LoVo (cell line): ENCODE measurements at places on chromosomes 13 and 19.

DNA sequence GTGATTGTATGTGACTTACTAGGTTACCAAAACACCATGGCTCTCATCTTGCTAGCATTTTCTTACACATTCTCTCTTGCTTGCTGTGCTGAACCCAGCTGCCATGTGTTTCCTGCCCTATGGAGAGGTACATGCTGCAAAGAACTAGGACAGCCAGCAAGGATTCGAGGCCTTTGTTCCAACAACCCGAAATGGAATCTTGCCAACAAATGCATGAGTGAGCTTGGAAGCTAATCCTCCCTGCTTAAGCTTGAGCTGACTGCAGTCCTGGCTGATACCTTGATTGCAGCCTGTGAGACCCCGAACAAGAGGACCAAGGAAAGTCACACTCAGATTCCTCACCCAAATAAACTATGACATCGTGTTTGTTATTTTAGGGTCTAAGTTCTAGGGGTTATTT, 651.2 kb downstream of the SLITRK6 start:
- no peak for DNase-seq

- DNase-seq: peak; percentile 94
Observed at GRCh38 chr13:109786457-109787134, at the start of gene IRS2. Gene IRS2 (minus strand): TSS chr13:109786583. CDS start chr13:109786053, 530 bp downstream.

DNA sequence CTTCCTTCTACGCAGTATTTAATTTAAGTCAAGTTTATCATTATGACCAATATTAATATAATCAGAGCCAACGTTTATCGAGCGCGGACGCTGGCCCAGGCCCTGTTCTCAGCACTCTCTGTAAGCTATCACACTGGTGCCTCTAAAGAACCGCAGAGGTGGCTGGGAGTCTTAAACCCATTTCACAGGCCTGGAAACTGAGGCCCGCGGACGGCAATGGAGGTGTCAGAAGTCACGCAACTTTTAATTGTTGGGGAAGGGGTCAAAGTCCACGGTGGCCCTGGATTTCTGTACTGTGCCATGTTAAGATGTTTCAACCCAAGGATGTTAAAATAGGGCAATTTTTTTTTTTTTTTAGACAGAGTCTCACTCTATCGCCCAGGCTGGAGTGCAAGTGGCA, 8.8 kb downstream of the PTPRS start:
- no peak for DNase-seq

GRCh38 chr19:30722761-30723160, 350.6 kb downstream of the ZNF536 start:
- no peak for DNase-seq

DNA sequence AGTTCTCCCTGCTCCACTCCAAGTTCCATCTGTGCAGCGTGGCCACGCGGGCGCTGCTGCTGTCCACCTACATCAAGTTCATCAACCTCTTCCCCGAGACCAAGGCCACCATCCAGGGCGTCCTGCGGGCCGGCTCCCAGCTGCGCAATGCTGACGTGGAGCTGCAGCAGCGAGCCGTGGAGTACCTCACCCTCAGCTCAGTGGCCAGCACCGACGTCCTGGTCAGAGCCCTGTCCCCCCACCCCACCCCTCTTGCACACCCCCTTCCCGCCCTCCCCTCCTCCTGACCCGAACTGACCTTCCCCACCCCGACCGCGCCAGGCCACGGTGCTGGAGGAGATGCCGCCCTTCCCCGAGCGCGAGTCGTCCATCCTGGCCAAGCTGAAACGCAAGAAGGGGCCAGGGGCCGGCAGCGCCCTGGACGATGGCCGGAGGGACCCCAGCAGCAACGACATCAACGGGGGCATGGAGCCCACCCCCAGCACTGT, 11.6 kb downstream of the FUZ start:
- no peak for DNase-seq

DNA sequence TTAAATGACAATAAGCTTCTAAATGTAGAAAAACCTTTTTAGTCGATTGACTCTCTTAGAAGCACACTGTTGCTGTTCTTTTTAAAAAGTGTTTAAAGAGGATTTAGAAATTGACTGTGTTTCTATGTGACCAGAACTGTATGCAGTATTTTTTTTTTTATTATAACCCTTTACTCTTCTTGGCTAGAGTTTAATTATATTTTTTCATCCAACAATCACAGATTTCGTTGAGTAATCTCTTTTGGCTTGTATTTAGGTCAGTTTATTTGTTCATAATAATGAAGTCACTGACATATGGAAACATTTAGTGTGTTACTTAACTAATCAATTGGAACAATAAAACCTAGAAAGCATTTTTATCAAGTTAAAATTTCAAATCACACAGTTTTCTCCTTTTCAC, 19.9 kb downstream of the CSNK1A1L start:
- no peak for DNase-seq

GRCh38 chr13:83815598-83815997, 66.7 kb downstream of the SLITRK1 start:
- DNase-seq: no peak

DNA sequence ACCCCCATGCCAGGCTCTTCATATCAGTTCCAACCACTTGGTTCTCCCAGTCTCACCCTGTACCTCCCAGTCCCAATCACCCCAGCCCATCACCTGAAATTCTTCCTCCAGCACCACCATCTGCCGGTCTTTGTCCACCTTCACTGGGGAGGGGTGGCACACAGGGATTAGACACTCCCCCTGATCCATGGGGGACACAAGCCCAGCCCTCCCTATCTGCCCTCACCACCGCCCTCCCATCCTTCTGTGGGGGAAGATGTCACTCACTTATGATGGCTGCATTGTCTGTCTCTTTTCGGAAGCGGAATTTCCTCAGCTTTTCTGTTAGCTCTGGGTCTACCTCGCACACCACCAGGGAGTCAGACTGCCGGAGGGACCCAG, 685 bp downstream of the GMFG start:
- no peak for DNase-seq

- no peak for DNase-seq
Observed at GRCh38 chr19:55132453-55133129, 15.2 kb upstream of the PPP1R12C start.

- no peak for DNase-seq
Observed at GRCh38 chr13:113928685-113929627, 44.9 kb downstream of the C13orf46 start.

DNA sequence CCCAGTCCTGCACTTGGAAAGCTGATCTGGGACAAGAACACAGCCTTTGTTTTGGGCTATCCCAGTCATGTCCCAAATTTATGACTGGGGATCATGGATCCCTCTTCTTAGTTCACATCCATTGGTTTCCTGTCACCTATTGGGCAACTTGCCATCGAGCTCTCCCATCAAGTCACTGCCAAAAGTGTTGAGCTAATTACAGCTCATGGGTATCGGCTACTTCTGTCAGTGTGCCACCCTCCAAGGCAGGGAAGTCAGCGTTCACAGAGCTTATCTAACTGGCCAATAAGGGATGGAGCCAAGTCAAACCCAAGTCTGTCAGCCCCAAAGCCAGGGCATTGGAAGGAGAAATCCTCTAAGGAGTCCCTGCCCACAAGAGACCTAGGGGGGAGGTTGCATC, 53.2 kb upstream of the KATNAL1 start:
- DNase-seq: no peak

DNA sequence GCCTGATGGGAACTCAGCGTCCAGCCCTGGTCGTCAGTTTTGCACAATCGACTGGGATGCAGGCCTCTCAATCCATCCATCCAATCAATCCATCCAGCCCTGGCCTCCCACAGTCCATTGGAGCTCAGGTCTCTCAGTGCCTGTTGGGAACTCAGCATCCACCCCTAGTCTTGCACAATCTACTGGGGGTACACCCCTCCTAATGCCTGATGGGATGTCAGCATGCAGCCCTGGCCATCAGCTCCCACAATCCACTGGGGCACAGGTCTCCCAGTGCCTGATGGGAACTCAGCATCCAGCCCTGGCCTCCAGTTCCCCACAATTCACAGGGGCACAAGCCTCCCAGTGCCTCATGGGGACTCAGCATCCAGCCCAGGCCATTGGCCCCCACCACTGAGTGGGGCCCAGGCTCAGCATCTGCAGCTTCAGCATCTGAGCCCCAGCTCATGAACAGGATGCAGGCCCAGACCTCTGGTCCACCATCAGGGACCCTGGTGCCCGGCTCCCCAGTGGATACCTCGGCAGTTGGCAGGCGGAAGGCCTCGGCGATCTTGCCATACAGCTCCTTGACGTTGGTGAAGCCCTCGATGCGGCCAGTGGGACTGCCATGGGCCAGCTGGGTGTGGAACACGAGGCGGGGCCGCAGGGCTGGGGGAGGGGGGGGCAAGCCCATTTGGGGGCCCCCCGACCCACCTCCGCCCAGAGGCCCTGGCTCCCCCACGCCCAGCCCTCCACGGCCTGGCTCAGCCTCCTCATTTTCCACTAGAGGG, 7.2 kb upstream of the PTGER1 start:
- DNase-seq: no peak

- no peak for DNase-seq
Observed at GRCh38 chr19:21221693-21222092, 79.9 kb downstream of the ZNF431 start.

DNA sequence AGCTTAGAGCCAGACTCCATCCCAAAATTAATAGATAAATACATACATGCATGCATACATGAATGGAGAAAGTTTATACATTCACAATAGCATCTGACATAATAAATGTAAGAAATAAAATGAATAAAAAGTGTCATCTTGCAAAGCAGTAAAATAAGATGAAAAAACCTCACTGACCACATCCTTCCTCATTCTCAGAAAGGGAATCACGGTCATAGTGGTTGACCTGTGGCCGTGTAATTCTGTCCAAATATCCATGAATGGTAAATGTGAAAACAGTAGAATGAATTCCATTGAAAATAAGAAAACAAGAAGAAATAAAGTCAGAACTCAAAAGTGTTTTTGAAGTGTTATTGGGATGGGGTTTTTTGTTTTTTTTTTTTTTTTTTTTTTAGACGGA, 9.8 kb upstream of the CDC42EP5 start:
- DNase-seq: no peak

DNA sequence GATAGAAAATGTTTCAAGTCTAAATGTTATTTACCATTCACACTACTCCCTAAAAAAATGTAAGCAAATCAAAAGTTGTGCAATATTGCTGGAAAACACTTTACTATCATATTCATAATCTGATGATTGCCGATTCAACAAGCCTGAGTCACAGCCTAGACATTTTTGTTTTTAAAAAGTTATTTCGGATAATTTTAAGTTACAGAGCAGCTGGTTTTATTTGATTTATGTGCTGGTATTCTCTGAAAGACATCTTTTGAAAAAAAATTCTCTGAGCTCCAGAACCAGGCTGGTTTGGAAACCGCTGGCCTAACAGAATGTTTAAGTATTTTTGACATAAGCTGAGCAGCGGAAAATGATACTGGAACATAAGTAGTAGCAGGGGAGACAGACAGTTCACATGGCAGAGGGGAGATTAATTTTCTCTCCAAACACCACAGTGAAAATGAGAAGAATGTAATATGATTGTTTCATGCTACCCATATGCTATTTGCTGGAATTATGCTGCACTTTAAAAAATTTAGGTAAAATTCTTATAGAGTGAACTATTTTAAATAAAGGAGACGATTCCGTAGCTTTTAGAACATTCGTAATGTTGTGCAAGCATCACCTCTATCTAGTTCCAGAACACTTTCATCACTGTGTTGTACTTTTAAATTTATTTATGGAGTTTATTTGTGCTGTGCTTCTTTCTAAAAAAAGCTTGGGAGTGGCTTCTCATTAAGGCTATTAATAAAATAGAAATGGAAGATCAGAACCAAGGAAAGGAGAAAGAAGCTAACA, 36.1 kb downstream of the TBC1D4 start:
- DNase-seq: no peak

DNA sequence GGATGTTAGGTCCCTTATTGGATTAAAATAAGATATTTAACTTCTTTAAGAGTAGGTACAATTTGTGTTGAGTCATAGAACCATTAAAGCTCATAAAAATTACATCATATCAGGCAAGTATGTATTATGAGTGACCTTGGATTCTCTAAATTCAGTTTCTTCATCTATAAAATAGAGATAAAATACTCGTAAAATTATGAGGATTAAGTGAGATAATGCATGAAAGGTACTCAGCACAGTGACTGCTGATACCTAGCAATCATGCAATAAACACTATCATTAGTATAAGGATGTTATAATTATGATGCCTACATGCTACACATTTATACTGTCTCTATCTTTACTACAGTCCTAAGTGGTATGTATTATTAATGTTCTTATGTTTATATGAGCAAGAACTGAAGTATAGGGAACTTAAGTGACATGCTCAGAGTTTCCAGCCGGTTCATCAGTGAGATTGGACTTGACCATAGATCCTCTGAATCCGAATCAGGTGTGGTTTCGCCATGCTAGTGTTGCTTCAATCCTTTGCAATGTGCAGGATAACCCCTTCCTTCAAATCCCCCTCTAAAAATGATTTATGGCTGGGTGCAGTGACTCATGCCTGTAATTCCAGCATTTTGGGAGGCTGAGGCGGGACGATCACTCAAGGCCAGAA, 22.9 kb upstream of the FRY start:
- DNase-seq: peak; percentile 32
